ENCODE measurements at places on chromosomes 11 and 22.

- DNase-seq, result peak; percentile 58
These were observed 1.2 kb upstream of the DUSP8 start for GRCh38 chr11:1573077-1573902.

GRCh38 chr11:68685656-68686380 lies 1.5 kb downstream of the GAL start:
- no peak for DNase-seq

DNA sequence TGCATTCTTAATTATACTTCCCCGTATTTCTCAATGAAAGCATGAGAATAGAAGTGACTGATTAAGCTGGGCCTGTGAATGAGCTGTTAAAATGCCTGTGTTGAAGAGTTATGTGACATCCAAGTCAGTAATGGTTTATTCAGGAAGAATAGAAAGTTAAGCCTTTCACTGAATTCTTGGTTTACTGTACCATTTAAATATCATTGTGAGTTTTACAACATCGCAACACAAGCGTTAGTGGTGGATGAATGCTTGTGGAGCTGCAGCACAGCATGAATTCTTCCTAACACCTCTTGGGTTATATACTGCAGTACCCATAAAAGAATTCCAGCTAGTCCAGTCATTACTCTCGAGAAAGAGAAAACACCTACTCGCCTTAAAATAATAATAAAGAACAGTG lies 257.8 kb downstream of the JRKL start:
- no peak for DNase-seq

- DNase-seq, result peak; percentile 1
These were observed 8.0 kb upstream of the HTATIP2 start for GRCh38 chr11:20355221-20356219.

DNA sequence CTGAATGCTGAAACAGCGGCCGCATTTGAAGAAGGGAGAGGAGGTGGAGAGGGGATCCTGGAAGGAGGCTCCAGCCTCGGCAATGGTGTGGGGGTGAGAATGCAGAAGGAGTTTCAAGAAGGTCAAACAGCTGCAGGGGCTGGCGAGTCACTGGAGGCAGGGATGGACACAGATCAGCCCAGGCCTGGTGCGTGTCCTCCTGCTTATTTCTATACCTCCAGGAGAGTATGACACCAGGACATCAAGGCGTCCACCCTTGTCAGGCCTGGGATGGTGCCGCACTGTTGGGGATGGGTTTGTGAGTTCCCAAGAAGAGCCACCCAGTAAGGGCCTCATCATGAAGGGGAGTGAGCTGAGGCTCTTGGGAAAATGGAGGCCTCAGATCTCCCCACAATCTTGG lies 23.1 kb downstream of the IGLL1 start:
- no peak for DNase-seq

- DNase-seq, result no peak
These were observed 23.8 kb downstream of the CD82 start for GRCh38 chr11:44589301-44589700.

DNA sequence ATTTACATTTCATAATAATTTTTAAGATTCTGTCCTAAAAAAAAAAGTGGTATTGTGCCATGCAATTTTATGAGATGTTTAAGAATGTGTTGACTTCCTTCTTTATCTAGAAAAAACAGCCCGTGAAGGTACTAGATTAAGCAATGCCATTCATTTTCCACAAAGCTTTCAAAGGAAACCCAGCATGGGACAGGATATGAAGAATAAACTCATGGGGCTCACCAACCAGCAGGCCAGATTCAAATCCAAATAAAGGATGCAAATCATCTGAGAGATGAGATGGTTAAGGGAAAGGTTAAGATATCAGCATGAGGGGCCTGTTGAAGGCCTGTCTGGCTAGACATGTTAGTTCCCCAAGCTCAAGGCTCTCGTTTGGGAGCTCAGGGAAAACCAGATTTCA lies 199.1 kb downstream of the SWAP70 start:
- DNase-seq, result no peak

DNA sequence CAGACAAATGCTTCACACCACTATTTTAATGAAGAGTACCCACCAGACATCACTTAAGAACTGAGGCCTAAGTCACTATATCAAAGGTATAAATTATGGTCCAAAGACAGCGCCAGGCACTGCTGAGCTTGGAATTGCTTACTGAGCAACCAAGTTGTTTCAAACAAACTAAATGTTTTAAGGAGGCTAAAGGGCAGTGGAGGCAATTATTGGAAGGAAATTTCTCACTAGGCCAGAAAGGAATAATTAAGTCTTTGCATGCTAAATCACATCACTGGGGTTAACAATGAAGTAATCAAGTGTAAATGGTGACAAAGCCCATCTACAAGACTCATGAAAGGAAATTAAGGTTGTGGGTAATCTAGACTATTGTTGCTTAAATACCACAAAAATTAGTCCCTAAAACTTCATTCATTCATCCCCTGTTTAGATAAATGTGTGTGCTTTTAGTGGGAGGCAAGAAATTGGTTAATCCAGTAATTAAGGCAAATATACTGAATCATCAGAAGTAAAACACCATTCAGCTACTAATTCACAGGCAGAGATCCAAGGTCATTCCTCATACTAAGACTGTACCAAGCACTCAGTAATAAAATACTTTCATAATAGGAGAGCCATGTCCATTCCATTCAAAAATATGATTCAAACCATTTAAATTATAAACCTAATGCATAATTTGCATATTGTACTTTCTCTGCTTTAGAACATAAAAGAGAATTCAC lies 21.2 kb downstream of the LGR4 start:
- no peak for DNase-seq

- DNase-seq, result no peak
These were observed 25.3 kb downstream of the PARVA start for GRCh38 chr11:12402691-12403120.

GRCh38 chr11:130323452-130324450 lies 9.0 kb upstream of the ZBTB44 start:
- no peak for DNase-seq

DNA sequence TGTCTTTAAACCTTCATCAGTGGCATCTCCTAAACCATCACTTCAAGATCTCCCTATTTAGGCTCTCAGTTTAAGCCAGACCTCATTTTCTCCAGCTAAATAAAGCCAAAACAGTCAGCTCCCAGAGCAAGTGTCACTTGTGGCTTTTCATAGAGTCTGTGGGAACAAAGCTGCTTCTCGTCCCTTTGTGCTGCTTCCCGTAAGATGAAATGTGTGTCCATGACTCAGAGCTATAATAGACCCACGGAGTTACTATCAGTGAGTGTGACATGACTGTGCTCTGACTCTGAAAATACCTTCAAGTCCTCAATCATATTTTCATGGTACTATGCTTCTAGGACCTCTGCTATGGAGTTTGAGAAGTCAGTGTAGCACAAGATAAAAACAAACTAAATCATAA lies 57.3 kb upstream of the SLN start:
- no peak for DNase-seq

GRCh38 chr11:93476796-93477195 lies 66.4 kb downstream of the SMCO4 start:
- DNase-seq, result no peak

- DNase-seq, result peak; percentile 64
These were observed 15.4 kb downstream of the ARFGAP2 start for GRCh38 chr11:47161134-47161854.

DNA sequence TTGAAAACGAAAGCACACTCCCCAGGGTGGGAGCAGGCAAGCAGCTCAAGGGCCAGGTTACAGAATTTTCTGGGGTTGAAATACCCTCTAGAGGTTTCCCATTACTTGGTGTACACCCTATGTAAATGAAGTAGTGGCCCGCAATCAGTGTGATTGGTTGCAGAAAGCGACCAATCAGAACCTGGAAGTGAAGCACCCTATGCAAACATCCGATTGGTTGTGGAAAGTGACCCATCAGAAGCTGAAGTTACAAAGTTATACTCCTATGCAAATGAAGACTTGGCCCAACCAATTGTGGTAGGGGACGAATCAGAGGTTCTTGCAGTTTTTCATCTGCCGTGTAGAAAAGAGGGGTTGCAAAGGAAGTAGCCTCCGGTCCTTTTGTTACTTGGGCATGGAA lies 19.2 kb downstream of the PRR5 start:
- DNase-seq, result no peak

DNA sequence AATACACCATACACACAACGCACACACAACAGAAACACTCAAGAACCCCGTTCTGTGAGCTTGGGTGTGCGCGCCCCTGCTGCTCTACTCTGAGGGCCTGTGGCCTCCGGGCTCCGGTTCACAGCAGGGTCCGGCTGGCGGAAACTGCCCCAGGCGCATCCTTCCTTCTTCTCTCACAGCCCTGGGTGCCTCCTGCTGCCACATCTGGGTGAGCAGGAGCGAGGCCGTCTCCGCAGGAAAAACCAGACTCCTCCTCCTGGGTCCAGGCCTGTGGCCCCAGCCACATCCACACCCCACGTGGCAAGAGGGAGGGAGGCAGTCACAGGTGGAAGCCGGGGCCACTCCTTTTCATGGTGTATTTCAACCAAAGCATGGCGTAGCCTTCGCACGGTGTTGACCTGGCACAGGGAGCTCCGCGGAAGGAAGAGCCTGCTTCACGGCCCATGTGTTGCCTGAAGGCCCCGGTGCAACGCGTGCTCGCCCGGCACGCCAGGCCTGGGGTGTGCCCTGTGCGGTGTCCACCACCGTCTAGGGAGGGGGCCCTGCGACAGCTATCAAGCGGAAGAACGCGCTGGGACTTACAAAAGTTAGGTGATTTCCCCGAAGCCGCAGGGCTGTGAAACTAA lies 1502.7 kb downstream of the TBC1D22A start:
- no peak for DNase-seq

GRCh38 chr22:46972901-46973831 lies 210.7 kb downstream of the TBC1D22A start:
- DNase-seq, result no peak

DNA sequence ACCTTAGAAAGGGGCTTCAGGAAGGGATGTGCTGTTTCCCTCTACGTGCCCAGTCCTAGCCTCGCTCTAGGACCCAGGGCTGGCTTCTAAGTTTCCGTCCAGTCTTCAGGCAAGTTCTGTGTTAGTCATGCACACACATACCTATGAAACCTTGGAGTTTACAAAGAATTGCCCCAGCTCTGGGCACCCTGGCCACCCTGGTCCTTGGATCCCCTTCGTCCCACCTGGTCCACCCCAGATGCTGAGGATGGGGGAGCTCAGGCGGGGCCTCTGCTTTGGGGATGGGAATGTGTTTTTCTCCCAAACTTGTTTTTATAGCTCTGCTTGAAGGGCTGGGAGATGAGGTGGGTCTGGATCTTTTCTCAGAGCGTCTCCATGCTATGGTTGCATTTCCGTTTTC lies 2.2 kb upstream of the TAGLN start:
- DNase-seq, result no peak

DNA sequence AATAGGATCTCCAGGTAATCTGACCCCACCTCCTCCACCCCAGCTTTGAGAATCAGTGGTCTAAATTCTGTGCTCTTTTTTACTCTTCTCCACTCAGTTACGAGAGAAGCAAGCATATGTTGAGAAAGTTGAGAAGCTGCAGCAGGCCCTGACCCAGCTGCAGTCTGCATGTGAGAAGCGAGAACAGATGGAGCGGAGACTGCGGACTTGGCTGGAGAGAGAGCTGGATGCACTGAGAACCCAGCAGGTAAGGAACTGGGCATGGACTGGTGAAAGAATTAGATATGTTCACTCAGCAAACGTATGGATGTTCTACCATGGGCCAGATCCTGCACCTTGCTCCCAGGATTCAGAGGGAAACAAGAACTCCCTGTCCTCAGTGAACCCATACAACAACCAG lies 85.7 kb downstream of the AMOTL1 start:
- DNase-seq, result no peak

- DNase-seq, result no peak
These were observed 41.0 kb upstream of the XKR3 start for GRCh38 chr22:16866167-16866566.

GRCh38 chr11:112219476-112220232 lies 6.6 kb upstream of the PTS start:
- peak; percentile 73 for DNase-seq

GRCh38 chr11:100831929-100832494 lies 144.9 kb downstream of the ARHGAP42 start:
- no peak for DNase-seq

- DNase-seq, result no peak
These were observed 647.0 kb downstream of the BRD1 start for GRCh38 chr22:49180683-49181024.

- DNase-seq, result no peak
These were observed 75.7 kb upstream of the INCENP start for GRCh38 chr11:62048100-62048499.

DNA sequence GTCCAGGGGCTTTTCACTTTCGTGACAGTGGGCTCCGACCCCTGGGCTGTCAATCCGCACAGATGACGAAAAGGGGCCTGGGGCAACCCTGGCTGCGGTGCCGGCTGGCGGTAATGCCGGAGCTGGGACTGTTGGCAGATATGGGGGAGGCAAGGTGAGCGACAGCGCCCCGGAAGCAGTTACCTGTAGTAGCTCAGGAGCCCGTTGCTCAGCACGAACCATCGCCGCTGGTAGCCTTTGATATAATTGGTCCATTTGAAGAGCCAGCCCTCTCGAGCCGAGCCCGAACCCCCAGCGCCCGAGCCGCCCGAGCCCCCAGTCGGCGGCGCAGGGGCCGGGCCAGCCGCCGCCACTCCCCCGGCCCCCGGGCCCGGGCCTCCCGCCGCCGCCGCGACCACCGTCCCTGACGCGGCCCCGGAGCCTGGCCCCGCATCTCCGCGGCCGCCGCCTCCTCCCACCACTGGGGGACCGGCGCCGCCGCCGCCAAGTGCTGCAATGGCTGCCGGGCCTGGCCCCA lies 396 bp downstream of the OSBP start:
- DNase-seq, result peak; percentile 70

DNA sequence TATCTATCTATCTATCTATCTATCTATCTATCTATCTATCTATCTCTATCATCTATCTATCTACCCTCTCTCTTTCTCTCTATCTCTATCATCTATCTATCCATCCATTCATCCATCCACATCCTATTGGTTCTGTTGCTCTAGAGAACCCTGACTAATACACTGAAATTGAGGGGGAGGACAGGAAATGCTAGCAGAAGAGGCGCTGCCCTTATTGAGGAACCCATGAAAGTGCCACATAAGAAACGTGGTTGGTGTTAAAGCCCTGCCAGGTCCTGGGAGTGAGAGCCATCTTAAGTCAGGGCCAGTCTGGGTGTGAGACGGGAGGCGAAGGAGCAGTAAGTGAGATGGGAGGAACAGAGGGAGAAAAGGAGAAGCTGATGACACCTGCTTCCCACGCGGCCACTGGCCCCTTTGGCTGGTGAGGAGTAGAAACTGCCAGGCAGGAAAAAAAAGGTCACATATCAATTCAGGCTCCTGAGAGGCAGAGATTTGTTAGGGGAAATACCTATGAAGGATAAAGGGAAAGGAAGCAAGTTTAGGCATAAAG lies 87.9 kb upstream of the PLET1 start:
- DNase-seq, result no peak

All from NCI-H2081 (cell line).